ENCODE measurements at places on chromosomes 3 and 15. TPM values are rescaled to one million over a fixed set of nuclear protein-coding genes. Genes with fewer than 3 reads are reported as not detected.
A peak's percentile ranks its signal among the peaks of the same experiment; 100 is the strongest.

GRCh38 chr15:53512029-53512428 is 247.4 kb downstream of the WDR72 start:
- H3K27me3 ChIP-seq, result no peaks in the 10 kb centered on the region
- no peaks in the 10 kb centered on the region for H3K4me1 ChIP-seq
- H3K36me3 ChIP-seq, result no peaks in the 10 kb centered on the region
- no peak overlapping the region for H3K27ac ChIP-seq
- H3K4me3 ChIP-seq, result no peak overlapping the region

The ITIH3 gene
- polyA plus RNA-seq, result 5.3 TPM

DNA sequence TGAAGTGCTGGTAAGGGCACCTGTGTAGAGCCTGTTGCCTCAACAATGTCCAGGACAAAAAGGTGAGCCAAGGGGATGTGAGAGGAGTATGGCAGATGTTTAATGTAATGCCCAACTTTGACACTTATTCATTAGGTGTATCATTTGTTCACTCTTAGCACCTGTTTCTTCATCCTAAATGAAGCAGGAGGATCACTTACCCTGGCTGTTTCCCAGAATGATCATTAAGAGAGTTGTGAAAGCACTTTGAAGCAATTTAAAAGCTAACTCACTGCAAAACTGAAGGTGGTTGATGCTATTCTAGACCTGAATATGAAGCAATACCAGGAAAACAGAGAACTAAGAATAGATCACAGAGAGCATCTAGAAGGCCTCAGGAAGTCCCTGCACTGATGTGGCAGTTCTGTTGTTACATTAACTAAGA is 3.4 kb upstream of the HHLA2 start:
- H3K27me3 ChIP-seq, result no peaks in the 10 kb centered on the region
- peak overlapping the region; percentile 50 for H3K27ac ChIP-seq
- peaks cover 12% of the 10 kb centered on the region for H3K4me1 ChIP-seq
- H3K4me3 ChIP-seq, result no peak overlapping the region
- H3K36me3 ChIP-seq, result no peaks in the 10 kb centered on the region

The SEMA3F gene
- polyA plus RNA-seq, result 8.9 TPM

The CADM2 gene
- 2.4 TPM for polyA plus RNA-seq

GRCh38 chr15:67914537-67915460 is 75.0 kb upstream of the RNU6-1 start:
- DNase-seq, result peak; percentile 70
- H3K36me3 ChIP-seq, result no peaks in the 10 kb centered on the region
- H3K4me3 ChIP-seq, result no peak overlapping the region
- peaks cover 32% of the 10 kb centered on the region for H3K4me1 ChIP-seq

Measured in large intestine (tissue), 12 donors.